Umbilical cord (tissue), 2 donors: ENCODE measurements at places on chromosomes 7 and 10.

GRCh38 chr7:127486654-127487053, 94.1 kb upstream of the ZNF800 start:
- DNase-seq, result no peak

- DNase-seq, result no peak
Observed at GRCh38 chr7:50614721-50615518, 49.7 kb upstream of the DDC start.

GRCh38 chr7:47647181-47647917, 65.4 kb upstream of the TNS3 start:
- DNase-seq, result peak; percentile 79

DNA sequence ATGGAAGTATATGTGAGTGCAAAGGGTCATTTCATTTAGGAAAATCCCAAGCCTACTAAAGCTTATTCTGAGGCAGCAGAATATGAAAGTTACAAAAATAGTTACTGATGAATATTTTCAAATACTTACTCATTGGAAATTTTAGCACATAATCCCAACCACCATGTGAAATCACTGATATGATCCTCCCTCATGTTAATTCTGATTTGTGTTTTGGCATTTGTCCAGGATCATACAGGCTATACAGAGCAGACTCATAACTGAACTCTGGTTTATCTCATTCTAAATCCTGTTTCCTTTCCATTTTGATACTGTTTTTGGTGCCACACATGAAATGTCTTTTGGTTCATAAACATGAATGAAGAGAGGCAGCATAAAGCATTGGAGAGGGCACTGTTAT, 3.4 kb upstream of the FAM24B start:
- DNase-seq, result peak; percentile 3

DNA sequence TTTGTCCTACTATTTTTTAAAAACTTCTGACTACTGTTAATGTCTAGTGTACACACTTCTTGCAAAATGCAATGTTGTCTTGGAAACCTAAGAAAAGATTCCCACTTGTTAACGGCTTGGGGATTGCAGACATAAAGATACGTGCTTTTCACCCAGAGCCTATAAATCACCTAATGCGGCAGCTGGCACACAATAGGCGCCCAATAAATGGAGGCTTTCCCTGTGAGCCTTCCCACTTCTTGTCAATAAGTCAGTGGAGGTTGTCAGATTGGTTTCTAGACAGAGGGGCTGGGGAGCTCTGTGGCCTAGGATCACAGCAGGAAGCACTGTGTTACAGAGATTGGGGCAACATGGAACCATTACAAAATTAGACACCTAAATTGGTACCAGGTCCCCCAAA, 74.7 kb downstream of the VSTM4 start:
- DNase-seq, result no peak

DNA sequence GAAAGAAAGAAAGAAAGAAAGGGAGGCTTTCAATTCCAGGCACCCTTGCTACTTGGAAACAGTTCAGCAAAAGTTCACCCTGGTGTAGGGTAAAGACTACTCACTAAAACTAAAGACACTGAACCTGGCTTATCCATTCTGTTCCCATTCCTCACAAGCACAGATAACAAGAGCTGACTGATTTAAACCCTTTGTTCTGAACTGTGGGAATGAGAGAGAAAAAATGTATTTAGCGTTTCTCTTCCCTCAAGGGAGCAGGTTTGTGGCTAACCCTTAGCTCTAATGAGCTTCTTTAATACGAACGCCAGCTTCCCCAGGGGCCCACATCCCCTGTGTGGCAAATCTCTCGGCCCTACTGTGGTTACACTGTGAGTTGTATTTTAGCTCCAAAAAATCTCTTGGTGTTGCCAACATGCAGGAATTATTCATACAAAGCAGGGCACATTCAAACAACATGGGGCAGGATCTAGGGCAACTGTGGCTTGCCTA, 23.3 kb downstream of the PRTFDC1 start:
- DNase-seq, result peak; percentile 32
